Stimulated activated CD8-positive, alpha-beta memory T cell treated with anti-CD3 and anti-CD28 coated beads, Interleukin-4, amount 100 ng/mL, for 4 hours (primary cell): ENCODE measurements at places on chromosomes 7 and 10.

DNA sequence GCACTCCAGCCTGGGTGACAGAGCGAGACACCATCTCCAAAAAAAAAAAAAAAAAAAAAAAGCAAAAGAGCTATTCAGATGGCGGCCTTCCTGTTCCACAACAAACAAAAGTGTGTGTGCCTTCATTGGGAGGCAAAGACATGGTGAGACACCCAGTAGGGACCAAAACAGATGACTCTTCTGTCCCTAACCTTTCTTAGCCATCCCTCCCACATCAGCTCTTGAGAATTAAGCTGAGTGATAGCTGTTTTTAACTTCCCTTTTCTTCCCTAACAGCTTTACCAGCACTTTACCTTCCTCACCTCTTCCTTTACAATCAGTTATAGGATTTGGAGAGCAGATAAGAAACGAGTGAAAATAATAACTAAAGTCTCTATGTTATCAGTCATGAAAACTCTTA, 48.2 kb downstream of the ARMH3 start:
- no peak for DNase-seq

- DNase-seq, result no peak
Measured at GRCh38 chr7:85095366-85095765, 91.5 kb downstream of the SEMA3D start.

DNA sequence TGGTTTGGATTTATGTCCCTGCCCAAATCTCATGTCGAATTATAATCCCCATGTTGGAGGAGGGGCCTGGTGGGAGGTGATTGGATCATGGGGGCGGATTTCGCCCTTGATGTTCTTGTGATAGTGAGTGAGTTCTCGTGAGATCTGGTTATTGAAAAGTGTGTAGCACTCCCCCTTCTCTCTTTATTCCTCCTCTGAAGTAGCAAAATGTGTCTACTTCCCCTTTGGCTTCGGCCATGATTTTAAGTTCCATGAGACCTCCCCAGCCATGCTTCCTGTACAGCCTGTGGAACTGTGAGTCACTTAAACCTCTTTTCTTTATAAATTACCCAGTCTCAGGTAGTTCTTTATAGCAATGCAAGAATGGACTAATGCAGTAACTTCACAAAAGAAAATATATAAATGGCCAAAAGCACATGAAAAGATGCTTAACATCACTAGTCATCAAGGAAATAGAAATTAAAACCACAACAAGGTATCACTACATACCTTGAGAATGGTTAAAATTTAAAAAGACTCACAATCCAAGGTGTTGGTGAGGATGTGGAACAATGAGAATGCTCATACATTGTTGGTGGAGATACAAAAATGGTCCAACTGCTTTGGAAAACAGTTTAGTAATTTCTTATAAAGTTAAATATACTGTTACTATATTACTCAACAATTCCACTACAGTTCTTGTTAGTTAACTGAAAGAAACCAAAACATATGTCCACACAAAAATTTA, 218.7 kb downstream of the SNX10 start:
- DNase-seq, result no peak

- no peak for DNase-seq
Measured at GRCh38 chr10:21514818-21515351, 10.6 kb downstream of the SKIDA1 start.

DNA sequence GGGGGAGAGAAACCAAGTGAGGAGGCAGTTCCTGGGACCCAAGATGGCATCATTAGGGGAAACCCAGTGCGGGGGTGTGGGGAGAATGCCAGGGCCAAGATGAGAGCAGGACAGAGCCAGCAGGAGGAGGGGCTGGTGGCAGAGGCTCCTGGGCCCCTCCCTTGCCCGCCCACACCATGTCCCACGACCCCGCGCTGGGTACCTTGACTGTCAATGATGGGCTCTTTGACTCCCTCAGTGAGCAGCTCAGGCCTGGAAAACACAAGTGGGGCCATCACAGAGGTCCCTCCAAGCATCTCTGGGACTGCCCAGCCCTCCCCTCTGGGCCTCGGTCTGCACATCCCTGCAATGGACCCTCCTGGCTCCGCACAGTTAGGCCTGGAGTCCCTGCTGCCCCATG, 75.4 kb downstream of the RABGEF1 start:
- no peak for DNase-seq

- DNase-seq, result no peak
Measured at GRCh38 chr7:115475761-115476385, 554.0 kb downstream of the MDFIC start.

GRCh38 chr10:50431791-50432190, 180.5 kb upstream of the ASAH2 start:
- no peak for DNase-seq

DNA sequence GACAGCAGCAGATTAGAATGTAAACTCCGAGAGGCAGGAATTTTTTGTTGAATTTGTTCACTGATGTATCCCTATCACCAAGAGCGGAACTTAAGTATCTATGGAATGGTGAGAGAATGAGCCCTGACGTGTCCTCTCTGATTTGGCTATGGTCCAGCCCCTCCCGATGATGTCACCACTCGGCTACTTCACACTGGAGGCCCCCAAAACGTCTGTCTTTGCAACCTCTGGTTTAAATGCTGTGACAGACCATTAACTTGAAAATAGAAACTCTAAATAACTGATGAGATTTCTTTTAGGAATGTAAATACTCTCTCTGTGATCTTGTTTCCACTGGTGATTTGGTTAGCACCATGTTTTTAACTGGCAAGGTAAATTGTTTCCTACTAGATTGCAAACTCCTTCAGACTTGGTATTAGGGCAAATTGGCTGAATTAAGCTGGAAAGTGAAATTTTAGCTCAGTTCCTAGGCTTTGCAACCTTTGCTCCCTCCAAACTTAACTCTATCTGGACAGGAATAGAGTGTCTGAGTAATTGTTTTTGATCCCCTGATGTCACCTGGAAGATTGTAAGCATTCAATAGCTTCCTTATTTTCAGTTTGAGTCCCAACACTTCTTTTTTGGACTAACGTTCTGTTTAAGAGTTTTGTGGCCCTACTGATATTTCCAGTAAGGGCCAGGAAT, 19.1 kb downstream of the SLC16A12 start:
- no peak for DNase-seq

- no peak for DNase-seq
Measured at GRCh38 chr10:84693006-84693405, 364.6 kb downstream of the CCSER2 start.

DNA sequence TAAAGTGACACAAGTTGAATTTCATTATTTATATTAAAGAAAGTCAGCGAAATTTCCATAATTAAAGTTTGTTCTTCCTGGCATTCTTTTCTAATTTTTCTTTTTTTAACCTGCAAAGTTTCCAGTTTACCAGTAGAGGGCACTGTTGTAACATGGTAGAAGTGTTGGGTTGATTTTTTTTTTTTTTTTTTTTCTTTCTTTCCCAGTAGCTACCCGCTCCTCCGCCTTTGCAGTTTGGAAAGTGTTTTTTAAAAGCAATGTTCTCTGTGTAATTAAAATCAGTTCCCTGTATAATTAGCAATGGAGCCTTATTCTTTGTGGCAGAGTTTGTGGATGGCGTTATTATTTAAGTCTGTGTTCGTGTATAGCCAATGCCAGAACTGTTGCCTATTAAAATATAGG, 53.7 kb downstream of the TAF3 start:
- no peak for DNase-seq

- no peak for DNase-seq
Measured at GRCh38 chr10:70241081-70241480, 7.9 kb upstream of the PPA1 start.

- no peak for DNase-seq
Measured at GRCh38 chr10:78397786-78398185, 364.1 kb downstream of the RPS24 start.

DNA sequence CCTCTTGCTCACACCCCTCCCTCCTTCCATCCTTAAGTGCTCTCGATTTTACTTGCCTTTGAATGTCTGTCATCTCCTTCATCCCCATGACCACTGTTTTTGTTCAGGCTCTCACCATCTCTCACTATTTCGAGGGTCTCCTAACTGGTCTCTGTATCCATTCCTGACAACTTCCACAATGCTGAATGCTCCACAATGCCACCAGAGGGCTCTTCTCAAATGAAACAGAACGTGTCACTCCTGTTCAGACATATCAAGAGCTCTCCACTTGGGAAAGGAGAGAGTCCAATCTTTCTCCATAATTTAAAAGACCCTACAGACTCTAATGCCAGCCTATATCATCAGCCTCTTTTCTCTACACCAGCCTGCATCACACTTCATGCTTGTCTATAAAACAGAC, 9.0 kb upstream of the SLC13A1 start:
- DNase-seq, result no peak

DNA sequence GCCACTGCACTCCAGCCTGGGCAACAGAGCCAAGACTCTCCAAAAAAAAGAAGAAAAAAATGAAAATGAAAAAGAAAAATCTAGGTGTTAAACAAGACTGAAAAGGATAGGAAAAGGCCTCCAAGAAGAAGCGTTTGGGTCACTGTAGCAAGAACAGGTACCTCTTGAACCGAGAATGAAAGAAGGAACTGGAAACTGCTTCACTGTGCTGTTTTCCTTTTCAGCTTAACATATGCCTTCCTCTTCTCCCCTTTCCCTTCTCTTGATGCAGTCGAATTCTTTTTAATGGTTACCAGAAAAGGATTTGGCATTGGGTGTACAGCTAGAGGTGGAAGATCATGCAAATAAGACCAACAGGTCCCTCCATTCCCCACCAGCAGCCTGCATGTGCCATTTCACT, 28.1 kb downstream of the LRRC4 start:
- DNase-seq, result no peak

DNA sequence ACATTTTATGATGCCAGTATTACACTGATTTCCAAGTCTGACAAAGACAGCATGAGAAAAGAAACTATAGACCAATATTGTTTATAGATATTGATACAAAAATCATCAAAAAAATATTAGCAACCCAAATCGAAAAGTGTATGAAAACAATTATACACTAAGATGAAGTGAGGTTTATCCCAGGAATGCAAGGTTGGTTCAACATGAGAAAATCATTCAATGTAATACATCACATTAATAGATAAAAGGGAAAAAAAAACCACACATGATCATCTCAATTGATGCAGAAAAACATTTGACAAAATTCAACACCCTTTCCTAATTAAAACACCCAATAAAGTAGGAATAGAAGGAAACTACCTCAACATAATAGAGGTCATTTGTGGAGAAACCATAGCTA, 153.9 kb downstream of the DNAJC1 start:
- no peak for DNase-seq

GRCh38 chr10:32995751-32996150, 37.7 kb upstream of the ITGB1 start:
- DNase-seq, result no peak

GRCh38 chr10:128915630-128916029, 551.4 kb upstream of the MGMT start:
- no peak for DNase-seq
